ENCODE measurements at places on chromosomes 13 and 19.

DNA sequence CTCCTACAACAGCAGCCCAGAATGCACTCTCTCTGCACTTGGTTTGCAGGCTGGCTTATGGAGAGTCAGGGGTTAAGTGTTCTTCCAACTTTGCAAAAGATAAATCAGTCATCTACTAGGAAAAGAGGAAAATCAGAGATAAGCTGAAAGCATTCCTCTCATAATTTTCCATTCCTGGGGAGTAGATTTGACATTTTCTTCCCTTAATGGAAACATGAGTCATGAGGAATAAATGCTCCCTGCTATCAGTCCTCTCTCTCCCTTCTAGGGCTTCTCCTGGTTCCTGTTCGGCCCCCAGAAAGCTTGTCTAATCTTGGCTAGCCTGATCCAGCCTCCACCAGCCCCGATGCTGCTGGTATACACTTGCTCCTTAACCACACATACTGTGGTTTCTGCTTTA is 28.4 kb upstream of the ENOX1 start:
- DNase-seq = peak; percentile 95

DNA sequence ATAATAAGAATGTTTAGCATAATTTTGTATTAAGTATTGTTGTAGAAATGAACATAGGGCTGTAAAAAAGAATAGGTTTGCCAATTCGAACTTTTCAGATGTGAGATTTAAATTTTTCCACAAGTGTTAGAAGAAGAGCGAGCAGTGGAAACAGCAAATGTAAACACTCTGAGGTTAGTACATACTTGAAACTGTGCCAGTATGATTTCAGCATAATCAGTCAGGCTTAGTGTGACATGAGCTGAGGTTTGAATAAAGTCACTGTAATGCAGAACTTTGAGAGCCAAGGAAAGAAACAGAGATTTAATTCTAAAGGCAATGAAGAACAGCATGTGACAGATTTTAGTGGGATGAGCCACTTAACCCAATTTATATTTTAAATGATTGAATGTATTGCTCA is 2166.4 kb downstream of the PCDH9 start:
- peak; percentile 87 for DNase-seq

DNA sequence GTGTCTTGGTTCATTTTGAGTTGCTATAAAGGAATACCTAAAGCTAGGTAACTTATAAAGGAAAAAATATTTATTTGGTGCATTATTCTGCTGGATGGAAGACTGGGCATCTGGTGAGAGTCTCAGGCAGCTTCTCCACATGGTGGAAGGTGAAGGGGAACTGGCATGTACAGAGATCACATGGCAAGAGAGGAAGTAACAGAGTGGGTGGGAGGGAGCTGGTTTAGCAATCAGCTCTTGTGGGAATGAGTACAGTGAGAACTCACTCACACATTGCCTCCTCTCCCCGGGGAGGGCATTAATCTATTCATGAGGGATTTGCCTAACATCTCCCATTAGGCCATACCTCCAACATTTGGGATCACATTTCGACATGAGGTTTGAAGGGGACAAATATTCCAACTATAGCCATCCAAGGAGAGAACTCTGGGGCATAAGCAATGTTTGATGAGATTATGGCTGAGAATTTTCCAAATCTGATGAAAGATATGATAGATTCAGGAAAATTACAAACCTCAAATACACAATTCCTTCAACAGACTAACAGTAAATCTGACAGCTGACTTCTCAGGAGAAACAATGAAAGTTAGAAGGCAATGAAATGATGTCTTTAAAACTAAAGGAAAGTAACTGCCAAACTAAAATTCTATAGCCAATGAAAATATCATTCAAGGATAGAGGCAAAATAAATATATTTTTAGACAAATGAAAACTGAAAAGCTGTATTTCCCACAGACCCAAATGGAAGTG is 52.5 kb downstream of the MTUS2 start:
- no peak for DNase-seq

DNA sequence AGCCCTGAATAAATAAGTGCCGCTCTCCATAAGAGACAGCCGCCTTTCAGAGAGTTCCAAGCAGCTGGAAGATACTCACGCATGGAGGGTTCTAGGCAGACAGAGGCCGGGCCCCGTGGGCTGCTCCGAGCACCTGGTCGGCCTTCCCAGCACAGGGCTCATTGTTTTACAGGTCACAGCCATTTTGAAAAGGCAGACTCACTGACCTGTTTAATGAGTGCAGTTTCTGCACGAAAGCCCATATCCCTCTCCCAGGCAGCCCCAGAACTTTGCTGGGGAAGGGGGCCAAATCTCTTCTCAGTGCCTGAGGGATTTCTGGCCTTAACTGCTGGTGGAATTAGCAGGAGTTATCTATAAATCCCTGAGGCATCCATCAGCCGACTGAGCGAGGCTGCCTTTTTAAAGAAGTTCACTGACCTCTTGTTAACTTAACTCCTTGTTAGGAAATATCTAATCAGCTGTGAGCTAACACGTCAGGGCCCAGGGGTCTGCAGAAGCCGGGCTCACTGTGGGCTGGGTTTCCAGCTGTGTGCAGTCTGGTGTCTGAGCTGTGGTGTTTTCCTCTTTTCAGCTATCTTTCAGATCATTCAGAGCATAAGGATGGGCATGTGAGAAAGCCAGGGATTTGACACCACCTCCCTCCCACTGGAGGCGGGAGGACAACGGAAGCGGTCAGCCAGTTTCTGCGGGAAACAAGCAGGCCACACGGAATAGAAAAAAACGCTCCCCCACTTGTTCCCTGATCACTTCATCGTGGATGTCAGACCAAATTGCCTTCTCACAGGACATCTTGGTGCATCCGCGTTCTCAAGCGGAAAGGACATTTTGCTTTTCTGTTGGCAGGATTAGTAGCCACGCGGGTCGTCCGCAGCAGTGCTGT is 23.3 kb downstream of the SERP2 start:
- no peak for DNase-seq

DNA sequence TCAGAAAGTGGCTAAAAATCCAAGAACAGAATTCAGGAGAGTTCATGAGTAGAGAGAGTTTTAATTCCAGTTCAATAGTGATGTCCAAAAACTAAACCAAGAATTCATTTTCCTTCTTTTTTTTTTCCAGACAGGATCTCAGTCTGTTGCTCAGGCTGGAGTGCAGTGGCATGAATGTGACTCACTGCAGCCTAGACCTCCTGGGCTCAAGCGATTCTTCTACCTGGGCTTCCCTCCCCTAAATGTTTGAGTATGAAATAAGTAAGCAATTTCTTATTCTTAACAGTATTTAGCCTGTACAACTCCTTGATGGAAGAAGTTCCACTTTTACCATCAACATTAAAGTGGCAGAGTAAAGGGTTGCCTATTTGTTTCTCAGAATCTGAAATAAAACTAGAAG is 3.8 kb downstream of the COMMD6 start:
- no peak for DNase-seq

- DNase-seq = no peak
Measured at GRCh38 chr19:45947926-45948325, 25.7 kb downstream of the NOVA2 start.

- peak; percentile 2 for DNase-seq
Measured at GRCh38 chr13:92137520-92137919, 739.1 kb downstream of the GPC5 start.

- no peak for DNase-seq
Measured at GRCh38 chr13:71906448-71906847, 39.4 kb upstream of the DACH1 start.

- no peak for DNase-seq
Measured at GRCh38 chr19:4557971-4558941, 1.2 kb downstream of the SEMA6B start.

GRCh38 chr13:98556968-98557631 is 19.8 kb downstream of the STK24 start:
- no peak for DNase-seq

GRCh38 chr13:22320991-22321390 is 650.1 kb downstream of the FGF9 start:
- DNase-seq = no peak

DNA sequence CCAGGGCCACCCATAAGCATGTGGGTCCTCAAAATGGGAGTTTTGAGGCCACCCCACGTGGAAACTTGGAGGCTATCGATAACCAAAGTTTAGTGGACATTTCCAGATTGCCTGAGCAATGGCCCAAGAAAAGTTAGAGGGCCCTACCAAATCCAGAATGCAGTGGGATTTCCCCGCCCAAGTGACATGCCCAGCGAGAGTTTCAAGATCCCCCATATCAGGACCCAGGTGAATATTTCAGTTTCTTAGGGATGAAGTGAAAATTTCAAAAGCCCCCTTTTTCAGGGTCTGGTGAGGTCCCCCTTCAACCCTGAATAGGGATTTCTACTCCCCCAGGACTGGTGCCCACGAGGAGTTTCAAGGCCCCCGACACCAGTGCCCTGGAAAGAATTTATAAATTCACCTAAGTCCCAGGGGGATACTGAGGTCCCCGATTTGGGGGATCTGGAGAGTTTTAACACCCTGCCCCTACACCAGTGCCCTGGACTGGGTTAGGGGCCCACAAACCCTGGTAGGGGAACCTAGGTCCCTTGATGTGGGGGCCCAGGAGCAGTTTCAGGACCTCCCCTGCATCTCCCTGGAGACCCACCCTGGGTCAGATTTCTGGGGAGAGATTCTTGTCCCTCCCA is 695 bp downstream of the BST2 start:
- no peak for DNase-seq

DNA sequence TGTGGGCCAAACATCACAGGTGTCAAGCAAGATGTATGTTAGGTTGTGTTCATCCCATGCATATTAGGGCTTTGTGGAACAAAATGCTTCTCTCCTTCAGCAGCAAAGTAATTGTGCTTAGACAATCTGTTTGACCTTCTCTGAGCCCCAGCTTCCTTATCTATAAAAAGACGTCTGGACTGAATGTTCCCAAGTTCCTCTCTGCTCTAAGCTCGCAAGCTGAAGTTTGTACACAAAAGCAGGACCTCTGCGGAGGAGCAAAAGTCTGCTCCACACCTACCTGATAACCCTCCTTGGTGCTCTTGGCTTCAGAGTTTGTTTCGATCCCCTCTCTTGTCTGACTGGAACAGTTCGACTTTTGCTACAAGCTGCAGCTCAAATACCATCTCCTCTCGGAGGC is 95.7 kb upstream of the UBL3 start:
- no peak for DNase-seq

- peak; percentile 32 for DNase-seq
Measured at GRCh38 chr19:46610851-46611770, 10.0 kb downstream of the CALM3 start.

- no peak for DNase-seq
Measured at GRCh38 chr19:14167576-14168138, 31.3 kb upstream of the ASF1B start.

DNA sequence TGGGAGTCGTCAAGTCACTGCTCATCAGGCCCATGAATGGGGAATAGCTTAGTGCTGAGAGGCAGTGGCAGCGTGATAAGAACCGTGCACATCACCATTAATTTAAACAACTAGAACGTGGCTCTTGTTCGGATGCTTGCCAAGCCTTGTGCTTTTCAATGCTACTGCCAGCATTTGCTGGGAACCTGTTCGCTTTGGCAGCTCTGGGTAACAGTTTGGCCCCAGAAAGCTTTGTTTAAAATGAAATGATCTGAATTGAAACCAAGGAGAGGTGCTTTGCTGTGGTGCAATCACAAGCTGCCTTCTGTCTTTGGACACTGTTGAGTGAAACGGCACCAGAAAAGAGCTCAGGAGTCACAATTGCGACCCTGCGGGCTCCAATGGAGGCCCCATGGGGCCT is 53.5 kb upstream of the OLFM4 start:
- no peak for DNase-seq

DNA sequence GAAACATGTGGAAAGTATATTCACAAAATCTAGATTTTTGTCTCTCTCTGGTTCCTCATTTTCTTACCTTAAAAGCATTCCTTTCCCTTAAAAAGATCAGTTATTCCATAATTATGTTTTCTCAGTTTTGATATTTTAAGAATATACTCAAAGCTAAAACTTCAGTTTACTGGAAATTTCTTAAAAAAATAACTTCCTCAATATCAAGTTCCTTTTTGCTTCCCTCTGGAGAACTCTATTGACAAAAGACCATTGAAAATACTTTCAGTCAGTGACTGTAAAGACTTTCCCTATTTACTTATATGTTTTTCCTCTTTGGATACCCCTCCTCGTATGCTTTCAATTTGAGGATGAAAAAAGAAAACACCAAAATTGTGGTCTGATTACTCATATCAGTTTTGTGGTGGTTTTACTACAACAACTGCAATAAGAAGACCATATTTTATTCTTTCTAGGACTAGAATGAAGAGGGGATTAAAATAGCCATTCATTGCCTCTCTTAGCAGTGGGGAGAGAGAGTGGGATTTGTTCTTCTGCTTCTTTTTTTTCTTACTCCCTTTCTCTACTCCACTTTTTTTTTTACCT is 113.2 kb downstream of the ESD start:
- DNase-seq = peak; percentile 78

- no peak for DNase-seq
Measured at GRCh38 chr13:44017756-44018309, 138.1 kb downstream of the LACC1 start.

DNA sequence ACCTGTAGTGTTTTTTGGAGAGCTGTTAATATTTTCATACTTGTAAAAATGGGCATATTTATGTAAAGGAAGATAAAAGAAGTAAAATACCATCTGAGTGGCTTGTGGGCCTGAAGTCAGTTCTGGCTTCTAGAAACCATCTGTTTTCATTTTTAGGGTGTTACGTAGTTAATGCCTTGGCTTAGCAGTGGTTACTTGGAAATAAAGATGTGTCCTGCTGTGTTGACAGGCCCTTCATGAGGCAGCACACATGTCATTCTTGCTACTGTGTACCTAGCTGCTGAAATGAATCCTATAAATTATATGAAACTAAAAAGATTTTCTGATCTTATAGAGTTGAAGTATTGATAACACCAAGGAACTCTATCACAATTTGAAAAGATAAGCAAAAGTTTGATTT is 16.0 kb downstream of the ILF3 start:
- peak; percentile 67 for DNase-seq

DNA sequence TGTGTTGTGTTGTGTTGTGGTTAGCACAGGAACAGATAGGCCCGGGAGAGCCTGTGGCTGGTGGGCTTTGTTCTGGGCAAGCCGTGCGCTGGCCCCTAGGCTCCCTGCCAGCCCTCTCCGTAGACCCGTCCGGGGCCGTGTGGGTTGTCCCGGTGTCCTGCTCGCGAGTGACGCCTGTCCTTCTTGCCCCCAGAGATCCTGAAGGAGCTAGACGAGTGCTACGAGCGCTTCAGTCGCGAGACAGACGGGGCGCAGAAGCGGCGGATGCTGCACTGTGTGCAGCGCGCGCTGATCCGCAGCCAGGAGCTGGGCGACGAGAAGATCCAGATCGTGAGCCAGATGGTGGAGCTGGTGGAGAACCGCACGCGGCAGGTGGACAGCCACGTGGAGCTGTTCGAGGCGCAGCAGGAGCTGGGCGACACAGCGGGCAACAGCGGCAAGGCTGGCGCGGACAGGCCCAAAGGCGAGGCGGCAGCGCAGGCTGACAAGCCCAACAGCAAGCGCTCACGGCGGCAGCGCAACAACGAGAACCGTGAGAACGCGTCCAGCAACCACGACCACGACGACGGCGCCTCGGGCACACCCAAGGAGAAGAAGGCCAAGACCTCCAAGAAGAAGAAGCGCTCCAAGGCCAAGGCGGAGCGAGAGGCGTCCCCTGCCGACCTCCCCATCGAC is 5.7 kb downstream of the ING1 start:
- DNase-seq = no peak

GRCh38 chr19:41861116-41861768 is 1.2 kb downstream of the RPS19 start:
- DNase-seq = no peak

GRCh38 chr13:95452375-95452774 is 100.1 kb upstream of the CLDN10 start:
- DNase-seq = no peak

- DNase-seq = no peak
Measured at GRCh38 chr13:66765559-66765958, 464.6 kb downstream of the PCDH9 start.
